AG09319 (cell line): ENCODE measurements at places on chromosomes 6 and 20.

DNA sequence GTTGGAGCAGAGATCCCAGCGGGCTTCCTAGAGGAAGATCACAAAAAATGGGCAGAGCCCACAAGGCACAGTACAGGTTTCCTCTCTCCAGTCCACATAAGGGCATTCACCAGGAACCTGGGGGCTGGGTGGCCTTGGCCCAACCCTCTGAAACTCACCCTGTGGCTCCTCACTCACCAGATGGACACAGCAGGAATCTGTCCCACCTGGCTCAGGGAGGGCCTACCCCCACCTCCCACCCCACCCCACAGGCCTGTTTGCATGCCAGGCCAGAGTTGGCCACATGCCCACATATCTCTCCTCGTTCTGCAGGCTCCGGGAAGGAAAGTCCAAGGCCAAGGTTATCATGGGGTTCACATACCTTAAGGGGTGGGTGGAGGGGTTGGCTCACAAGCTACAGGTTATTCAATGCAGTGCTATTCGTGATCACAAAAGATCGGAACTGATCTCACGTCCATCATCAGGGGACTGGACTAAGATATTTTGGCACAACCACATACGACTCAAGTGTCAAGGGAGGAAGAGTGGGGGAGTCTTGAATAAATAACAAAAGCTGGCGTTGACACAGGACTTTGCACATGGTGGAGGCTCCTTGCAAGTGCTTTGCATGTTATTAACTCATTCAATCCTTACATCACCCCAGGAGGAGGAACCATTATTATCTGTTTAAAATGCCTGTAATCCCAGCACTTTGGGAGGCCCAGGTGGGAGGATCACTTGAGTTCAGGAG, 13.0 kb downstream of the RIPOR3 start:
- no peak for DNase-seq

- DNase-seq: no peak
Observed at GRCh38 chr6:120273411-120273810, 923.9 kb upstream of the MAN1A1 start.

- no peak for DNase-seq
Observed at GRCh38 chr6:43146709-43147688, 24.1 kb upstream of the SRF start.

- no peak for DNase-seq
Observed at GRCh38 chr6:124887872-124888580, 74.2 kb upstream of the RNF217 start.

DNA sequence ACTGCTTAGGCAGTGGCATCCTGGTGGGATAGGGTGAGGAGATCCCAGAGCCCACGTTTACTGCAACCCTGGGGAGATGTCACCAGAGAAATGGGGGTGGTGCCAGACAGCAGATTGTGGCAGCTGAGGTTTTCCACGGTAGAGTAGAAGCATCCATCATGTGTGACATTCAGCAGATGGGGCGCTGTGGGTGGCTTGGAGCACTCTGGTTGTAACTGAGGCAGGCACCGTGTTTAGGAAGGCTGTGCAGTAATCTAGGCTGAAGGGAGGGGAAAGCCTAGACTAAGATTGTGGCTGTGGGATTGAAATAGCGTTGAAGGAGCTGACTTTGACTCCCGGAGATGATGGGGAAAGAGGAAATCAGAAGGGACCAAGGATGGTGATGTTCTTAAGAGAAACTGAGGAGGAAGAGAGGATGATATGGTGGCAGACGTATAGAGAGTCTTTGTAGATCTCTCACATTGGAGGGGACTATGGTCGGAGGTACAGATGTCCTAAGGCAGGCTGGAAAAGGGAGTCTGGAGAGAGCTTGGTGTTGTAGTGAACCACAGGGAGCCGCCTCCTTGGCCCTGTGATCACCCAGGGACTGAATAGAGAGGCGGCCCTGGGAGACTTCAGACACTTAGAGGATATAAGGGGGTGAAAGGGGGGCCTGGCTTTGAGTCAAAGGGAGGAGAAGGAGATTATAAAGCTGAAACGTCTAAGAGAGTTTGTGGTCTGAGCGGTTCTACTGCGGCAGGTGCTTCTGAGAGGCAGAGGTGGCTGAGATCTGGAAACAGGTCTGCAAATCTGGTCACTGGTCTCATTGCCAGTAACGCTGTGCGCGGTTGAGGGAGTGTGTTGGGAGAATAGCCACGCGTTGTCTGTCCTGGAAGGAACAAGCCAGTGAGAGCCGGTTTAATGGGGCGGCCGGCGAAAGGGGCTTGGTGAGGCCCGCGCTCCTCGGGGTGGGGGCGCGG, 792 bp upstream of the MICA start:
- DNase-seq: no peak

DNA sequence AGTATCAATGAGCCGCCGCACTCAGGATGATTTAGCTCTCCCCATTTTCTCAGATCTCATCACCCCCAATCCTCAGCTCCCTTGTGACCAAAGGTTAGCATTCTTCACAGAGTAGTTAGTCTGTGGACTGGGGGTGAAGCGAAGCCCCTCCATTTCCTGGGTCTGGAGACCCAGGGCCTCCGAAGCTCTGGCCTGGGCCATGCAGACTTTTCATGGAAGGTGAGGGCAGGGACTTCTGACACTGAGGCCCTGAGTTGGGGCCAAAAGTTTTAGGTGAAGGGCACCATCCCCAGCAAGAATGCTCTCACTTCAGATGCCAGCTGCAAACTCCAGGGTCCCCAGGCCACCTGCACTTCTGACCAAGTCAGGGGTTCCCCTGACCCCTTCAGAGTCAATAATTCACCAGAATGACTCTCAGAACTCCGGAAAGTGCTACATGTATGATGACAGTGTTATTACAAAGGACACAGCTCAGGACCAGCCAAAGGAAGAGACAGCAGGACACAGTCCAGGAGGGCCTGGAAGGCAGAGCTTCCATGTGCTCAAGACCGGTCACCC, 65.7 kb upstream of the DUSP22 start:
- no peak for DNase-seq

GRCh38 chr6:44452725-44453124, 65.2 kb downstream of the CDC5L start:
- DNase-seq: no peak

DNA sequence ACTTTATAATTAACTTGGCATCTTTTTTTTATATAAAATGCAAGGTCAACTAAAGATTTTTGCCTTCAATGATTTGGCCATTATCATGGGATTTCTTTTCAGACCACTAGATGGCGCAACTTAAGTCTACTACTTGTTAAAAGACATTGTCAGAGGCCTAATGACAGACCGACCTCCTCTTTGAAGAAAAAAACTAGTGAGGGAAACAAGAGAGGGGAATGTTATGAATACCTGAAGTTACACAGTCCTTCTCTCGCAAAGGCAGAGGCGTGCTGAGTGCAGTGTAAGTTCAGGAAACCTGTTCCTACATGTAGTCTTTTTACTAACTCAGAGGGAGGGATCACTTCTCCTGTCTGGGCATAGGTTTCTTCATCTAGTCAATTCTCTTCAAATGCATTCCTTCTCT, 9.3 kb downstream of the TRAPPC3L start:
- DNase-seq: peak; percentile 25

DNA sequence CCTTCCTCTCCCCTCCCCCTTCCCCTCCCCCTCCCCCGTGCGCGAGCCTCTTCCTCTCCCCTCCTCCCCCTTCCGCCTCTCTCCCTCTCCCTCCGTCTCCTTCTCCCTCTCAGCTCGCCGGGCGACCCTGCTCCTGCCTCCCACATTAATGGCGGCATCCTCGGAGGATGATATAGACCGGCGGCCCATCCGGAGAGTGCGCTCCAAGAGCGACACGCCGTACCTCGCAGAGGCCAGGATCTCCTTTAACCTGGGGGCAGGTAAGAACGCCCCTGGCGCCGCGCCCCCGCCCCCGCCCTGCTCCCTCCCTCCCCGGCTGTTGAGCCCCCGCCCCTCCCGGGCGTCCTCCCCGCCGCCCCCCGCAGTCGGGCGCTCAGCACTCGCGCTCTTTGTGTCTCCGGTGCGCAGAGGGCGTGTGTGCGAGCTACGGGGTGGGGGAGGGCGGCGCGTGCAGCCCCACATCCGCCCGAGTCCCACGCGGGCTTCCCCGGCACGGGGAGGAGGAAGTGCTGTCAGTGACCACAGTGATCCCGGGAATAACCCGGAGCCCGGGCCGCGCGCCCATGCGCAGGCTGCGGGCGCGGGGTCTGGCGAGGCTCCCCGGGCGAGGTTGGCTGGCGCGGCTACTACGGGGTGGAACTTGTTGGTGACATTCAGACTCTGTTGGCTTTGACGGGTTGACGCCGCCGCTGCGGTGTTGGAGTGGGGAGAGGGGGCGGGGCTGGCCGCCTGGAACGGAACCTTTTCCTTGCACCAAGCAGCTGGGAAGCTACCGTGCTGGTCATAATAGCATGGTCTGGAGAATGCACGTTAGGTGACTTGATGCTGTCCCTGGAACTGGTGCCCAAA, 33.2 kb downstream of the PHACTR1 start:
- DNase-seq: no peak

GRCh38 chr6:33995309-33996119, 150.4 kb downstream of the GRM4 start:
- DNase-seq: no peak

DNA sequence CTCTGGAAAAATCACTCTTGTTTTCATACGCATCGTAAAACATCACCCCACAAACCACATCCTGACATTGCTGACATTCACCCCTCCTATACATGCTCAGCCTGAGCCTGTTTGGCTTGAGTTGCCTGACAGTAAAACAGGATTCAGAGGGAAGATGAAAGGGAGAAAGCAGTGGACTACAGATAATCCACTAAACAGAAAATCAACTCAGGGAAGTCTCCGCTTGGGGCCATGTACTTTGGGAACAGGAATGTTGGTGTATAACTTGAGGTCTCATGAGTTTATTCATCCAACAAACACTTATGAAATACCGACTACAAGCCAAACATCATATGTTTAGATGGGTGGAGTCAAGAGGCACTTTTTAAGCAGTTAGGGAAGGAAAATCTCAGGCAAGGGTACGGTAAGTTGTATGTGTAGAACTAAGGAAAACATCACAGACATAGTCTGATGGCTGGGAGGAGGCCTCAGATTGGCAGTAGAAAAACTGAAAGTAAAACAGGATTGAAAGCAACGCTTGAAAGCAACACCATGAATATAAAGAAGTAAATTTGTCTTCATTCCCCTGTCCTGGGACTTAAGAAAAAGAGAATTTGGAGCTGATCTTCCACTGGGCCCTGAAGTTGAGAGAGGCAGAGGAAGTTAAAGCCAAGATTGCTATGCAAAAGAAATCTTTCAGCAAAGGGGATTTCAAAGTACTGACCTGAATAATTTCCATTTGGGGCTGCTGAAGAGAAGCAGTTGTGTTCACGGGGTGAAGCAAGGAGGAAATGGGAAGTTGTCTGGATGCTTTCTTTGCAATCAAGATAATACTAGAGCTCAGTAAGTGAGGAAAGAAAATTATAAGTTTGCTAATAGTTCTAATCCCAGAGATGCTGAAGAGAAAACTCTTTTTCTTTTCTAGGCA, 28.8 kb downstream of the PDE7B start:
- no peak for DNase-seq

GRCh38 chr6:21001736-21002135, 467.5 kb downstream of the CDKAL1 start:
- DNase-seq: no peak

GRCh38 chr20:2507875-2508630, 662 bp downstream of the ZNF343 start:
- DNase-seq: no peak

GRCh38 chr6:167505782-167506181, 180.9 kb downstream of the TTLL2 start:
- DNase-seq: no peak

- DNase-seq: no peak
Observed at GRCh38 chr20:46171909-46172308, 53.8 kb downstream of the CD40 start.

DNA sequence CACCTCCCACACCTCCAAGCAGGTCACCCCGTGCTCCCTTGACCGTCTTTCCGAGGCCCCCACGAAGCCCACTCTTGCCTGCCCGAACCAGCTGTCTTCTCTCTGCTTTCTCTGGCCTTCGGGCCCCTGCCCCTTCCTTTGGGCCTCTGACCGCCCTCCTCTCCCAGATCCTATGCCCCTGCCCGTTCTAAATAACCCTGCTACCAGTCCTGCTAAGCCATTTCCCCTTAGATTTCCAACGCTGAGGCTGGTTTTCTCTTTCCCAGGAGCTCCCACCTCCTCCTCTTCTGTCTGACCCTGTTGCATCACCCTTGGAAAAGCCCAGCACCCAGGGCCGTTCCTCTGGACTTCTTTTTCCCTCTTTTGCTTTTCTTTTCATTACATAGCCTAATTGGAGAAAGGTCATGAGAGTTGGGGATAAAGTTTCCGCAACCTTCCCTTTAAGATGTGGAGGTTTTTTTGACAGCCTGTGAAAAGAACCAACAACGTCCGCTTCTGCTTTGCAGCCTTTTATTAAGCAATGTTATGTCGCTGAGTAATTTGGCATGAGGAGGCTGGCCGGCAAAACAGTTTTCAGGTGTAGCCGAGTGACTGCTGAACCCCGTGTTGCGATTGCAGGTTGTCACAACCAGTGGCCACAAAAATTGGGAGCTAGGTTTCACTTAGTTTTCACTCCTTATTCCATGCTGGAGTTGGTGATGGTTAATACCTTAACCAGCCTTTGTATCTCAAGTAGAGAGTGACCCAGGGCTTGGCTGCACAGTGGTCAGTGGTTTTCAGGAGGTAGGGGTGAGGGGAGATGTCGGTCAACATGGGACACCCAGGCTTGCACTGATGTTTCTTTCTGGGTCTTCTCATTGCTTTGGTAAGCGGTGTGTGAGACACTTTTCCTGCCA, 970 bp downstream of the BLTP3A start:
- no peak for DNase-seq

- DNase-seq: no peak
Observed at GRCh38 chr6:1672379-1672778, 62.7 kb downstream of the FOXC1 start.

DNA sequence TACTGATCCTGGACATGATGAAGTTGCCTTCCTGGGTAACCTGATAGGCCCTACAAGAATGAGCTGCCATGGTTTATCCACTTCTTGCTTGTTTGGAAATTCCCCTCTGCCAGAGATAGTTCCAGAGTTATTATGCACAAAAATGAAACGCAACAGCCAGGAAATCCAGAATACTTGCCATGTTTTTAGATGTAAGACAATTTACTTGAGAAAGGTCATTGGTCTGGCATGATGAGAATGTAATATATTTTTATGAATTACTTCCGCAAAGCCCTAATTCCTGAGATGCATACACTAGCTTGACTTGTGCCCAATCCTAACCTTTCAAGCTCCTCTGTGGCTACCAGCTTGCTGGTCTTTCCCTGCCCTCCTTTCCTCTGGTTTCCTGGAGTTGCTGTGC, 27.9 kb upstream of the NT5E start:
- no peak for DNase-seq

DNA sequence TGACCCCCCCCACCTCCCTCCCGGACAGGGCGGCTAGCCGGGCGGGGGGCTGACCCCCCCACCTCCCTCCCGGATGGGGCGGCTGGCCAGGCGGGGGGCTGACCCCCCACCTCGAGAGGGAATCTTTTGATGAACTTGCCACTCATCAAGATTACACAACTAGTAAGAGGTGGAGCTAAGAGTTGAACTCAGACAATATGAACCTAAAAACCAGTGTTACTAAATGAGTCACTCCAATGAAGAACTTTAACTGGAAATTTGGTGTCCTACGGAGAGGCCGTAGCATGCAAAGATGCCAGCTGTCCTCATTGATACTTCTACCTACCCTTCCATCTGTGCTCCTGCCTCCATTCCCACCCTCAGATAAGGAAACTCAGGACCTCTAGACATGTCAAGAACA, 42.8 kb downstream of the PFDN4 start:
- no peak for DNase-seq

- DNase-seq: no peak
Observed at GRCh38 chr6:70390067-70390466, 23.2 kb upstream of the FAM135A start.
